Activated naive CD4-positive, alpha-beta T cell treated with anti-CD3 and anti-CD28 coated beads, Interleukin-2, amount 10 ng/mL, durations not matched to agents 7 days and 5 days (primary cell): ENCODE measurements at places on chromosomes 16 and 17.

DNA sequence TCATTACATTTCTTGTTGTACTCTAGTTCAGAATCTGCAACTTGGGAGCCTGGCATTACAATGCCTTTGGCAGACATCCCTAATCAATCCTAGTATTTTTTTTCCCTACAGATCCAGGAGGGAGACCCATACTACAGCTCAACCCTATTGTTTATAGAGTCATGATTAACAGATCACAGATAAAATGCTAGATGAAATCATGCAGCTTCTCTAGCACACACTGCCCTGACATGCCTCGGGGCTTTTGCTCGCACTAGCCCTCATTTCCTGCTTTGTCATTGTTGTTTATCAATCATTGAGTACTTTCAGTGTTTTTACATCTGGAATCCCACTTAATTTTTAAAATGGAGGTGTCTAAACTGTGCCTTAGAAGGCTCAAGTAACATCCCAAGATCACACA, 412.5 kb downstream of the CA10 start:
- H3K27me3 ChIP-seq, result peaks cover 3% of the 10 kb centered on the region
- no peaks in the 10 kb centered on the region for H3K4me1 ChIP-seq
- H3K27ac ChIP-seq, result no peak overlapping the region
- no peak for DNase-seq
- H3K36me3 ChIP-seq, result no peaks in the 10 kb centered on the region

DNA sequence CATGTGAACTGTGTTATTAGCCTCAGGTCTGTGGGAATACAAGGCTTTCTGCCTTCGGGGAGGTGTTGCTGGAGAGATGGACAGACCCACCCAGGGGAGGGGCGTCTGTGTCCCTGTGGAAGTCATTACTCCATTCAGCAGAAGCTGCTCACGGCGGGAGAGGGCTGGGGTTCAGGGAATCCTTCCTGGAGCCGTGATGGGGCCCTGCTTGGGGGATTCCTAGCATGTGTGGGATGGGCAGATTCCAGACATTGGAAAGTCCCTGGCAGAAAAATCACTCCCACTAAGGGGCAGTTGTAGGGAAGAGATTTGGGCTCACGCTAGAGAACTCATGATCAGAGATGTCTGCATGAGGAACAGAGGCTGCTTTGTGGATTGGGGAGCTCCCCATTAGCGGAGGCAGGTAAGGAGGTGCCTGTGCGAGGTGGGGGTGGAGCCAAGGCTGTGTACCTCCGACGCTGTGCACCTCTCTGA, 56.3 kb upstream of the IL34 start:
- no peak overlapping the region for H3K27ac ChIP-seq
- no peak for DNase-seq
- H3K27me3 ChIP-seq, result peaks cover 10% of the 10 kb centered on the region
- H3K4me3 ChIP-seq, result no peak overlapping the region
- no peaks in the 10 kb centered on the region for H3K4me1 ChIP-seq
- H3K36me3 ChIP-seq, result no peaks in the 10 kb centered on the region

DNA sequence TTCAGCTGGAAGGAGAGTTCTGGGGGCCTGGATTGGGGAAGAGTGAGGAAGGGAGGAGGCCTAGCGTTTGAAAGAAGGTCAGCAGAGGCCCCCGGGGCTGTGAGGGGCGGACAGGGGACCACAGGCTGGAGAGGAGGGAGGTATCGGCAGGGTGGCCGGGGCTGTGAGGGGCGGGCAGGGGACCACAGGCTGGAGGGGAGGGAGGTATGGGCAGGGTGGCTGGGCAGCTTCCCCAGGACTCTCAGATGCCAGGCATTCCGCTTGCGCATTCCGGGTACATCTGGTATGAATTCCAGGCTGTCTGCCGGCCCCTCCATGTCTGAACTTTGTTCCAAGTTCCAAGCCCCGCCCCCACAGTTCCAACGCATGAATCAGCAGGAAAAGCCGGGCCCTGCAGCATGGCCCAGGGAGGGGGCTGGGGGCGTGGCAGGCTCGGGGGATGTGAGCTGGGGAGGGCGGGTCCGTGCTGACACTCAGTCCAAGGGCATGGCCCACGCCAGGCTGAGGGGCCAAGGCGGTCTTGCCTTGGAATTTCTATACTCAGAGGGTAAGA, 4.3 kb upstream of the TLCD2 start:
- peak overlapping the region; percentile 90 for H3K4me3 ChIP-seq
- peaks cover 59% of the 10 kb centered on the region for H3K27me3 ChIP-seq
- H3K27ac ChIP-seq, result no peak overlapping the region
- DNase-seq, result peak; percentile 61
- H3K4me1 ChIP-seq, result peaks cover 50% of the 10 kb centered on the region
- H3K36me3 ChIP-seq, result peaks cover 17% of the 10 kb centered on the region

GRCh38 chr16:12272264-12272663, 295.7 kb downstream of the SNX29 start:
- H3K4me1 ChIP-seq, result no peaks in the 10 kb centered on the region
- DNase-seq, result no peak
- H3K36me3 ChIP-seq, result no peaks in the 10 kb centered on the region
- no peak overlapping the region for H3K4me3 ChIP-seq

- DNase-seq, result peak; percentile 47
- no peaks in the 10 kb centered on the region for H3K27me3 ChIP-seq
- peaks cover 28% of the 10 kb centered on the region for H3K4me1 ChIP-seq
- H3K36me3 ChIP-seq, result peaks cover 1% of the 10 kb centered on the region
- peak overlapping the region; percentile 78 for H3K4me3 ChIP-seq
- peak overlapping the region; percentile 82 for H3K27ac ChIP-seq
Observed at GRCh38 chr17:50426814-50427787, 1.1 kb downstream of the ACSF2 start.

- no peak for DNase-seq
- H3K27me3 ChIP-seq, result peaks cover 4% of the 10 kb centered on the region
- no peaks in the 10 kb centered on the region for H3K4me1 ChIP-seq
- no peaks in the 10 kb centered on the region for H3K36me3 ChIP-seq
- no peak overlapping the region for H3K4me3 ChIP-seq
- H3K27ac ChIP-seq, result no peak overlapping the region
Observed at GRCh38 chr16:71214746-71215381, 15.7 kb downstream of the HYDIN start.

- peaks cover 26% of the 10 kb centered on the region for H3K4me1 ChIP-seq
- H3K4me3 ChIP-seq, result no peak overlapping the region
- H3K36me3 ChIP-seq, result no peaks in the 10 kb centered on the region
- no peaks in the 10 kb centered on the region for H3K27me3 ChIP-seq
- peak; percentile 83 for DNase-seq
- no peak overlapping the region for H3K27ac ChIP-seq
Observed at GRCh38 chr17:29807520-29808361, 122.3 kb downstream of the SSH2 start.

- no peak for DNase-seq
- peaks cover 38% of the 10 kb centered on the region for H3K36me3 ChIP-seq
- H3K27ac ChIP-seq, result no peak overlapping the region
Observed at GRCh38 chr16:85781695-85782370, 17.5 kb downstream of the EMC8 start.
